ENCODE measurements at places on chromosomes 2 and 18.

DNA sequence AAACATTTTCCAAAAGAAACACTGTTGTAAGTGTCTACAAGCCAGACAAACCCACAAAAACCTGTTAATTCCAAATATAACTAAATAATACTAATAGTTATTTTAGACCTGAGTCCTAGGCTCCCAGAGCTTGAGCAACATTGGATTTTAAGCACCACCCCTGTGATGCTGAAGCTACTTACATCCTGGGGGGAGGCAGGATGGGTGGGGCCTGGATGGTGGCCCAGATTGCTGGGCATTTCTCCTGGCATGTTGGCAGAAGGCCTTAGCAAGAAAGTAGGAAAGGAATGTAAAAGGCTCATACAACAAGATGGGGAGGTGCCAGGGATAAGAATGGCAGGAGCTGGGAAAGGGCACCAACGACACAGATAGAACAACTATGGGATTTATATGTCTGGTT lies 50.7 kb upstream of the OTX1 start:
- no peak for DNase-seq

- no peak for DNase-seq
Observed at GRCh38 chr2:232018181-232018580, 56.7 kb downstream of the DIS3L2 start.

GRCh38 chr18:78757014-78757413 lies 222.6 kb upstream of the SALL3 start:
- no peak for DNase-seq

GRCh38 chr2:20148426-20148922 lies 76.5 kb downstream of the SDC1 start:
- no peak for DNase-seq
